ENCODE measurements at places on chromosomes 4 and X. TPM values are rescaled to one million over a fixed set of nuclear protein-coding genes. Genes with fewer than 3 reads are reported as not detected.

The EXOC1 gene
- total RNA-seq, result 31.1 TPM

DNA sequence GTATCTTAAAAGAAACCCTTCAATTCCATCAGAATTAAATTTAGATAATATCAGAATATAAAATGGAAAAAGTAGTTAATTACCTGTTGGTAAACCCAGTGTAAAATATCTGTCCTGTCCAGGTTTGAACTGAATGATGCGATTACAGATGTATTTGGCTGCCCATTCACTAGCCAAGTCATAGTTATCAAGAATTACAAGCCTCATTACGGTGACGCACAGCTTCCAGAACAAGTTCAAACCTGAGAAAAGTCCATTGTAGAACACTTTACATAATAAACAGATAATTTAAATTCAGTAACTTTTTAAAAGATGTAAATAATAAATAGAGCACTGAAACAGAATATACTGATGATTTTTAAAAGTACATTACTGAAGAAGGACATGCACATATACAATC is 4.4 kb downstream of the GNPDA2 start:
- no peak for DNase-seq

DNA sequence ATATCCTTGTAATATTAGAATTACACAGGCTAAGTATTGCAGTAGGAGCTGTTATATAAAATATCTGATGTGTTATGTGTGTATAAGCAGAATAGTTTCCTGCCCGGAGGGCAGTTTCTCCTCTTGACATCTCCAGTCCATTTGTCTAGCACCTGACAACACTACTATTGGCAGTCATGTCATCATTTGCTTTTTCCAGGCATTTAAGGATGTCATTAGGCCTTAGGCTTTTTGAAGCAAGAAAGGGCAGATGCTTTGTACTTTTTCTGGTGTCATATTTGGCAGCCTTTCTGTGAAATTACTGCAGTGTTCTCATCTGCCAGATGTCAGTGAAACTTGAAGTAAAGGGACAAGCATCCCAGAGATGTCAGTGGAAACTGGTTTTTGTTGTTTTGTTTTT is 2017.6 kb upstream of the IGFBP7 start:
- DNase-seq, result no peak

The STAP1 gene
- total RNA-seq, result not detected

The NSG1 gene
- not detected for total RNA-seq

GRCh38 chr4:44446191-44446590 is 2.4 kb downstream of the KCTD8 start:
- DNase-seq, result no peak

- DNase-seq, result peak; percentile 49
Observed at GRCh38 chr4:47562297-47562696, 77.2 kb downstream of the ATP10D start.

GRCh38 chr4:3399277-3400194 is 42.2 kb upstream of the HGFAC start:
- DNase-seq, result peak; percentile 8

DNA sequence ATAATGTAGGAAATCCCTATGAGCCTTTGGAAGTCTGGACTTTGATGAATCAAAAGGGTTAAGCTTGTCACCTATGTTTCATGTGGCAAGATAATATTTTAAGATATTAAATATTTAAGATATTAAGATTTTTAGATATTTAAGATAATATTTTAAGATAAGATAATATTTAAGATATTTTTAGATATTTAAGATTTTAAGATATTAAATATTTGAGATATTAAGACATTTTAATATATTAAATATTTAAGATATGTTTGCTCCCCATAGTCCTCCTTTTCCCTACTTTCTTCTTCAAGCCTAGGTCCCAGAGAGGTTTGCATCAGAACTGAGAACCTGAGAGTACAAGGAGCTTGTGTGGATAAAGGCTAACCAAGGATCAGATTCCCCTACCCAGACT is 478.4 kb upstream of the IGFBP7 start:
- no peak for DNase-seq

The NRK gene
- not detected for total RNA-seq

DNA sequence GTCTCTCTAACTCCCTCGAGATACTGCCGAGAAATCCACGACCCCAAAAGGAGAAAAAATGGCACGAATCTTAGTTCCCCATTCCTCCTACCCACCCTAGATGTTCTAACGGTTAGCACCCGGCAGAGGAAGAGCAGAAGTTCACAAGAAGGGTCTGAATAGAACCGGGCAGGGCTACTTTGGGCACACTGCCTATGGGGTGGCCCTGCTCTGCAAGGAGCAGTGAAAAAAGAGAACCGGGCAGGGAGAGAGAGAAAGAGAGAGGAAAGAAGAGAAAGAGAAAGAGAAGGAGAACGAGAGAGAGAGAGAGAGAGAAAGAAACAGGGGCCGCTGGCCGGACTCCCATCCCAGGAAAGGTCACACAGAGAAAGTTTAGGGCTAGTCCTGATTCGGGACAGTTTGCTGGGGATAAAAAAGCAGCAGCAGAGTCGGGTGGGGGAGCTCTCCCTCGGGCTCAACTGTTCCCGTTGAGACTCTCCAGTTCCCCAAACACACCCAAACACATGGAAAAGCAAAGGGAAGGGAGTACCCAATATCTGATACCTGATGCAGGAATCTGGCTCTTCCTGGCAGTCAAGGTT is 468 bp downstream of the GLA start:
- no peak for DNase-seq

The CXCR3 gene
- total RNA-seq, result not detected

GRCh38 chr4:100644150-100644549 is 126.3 kb upstream of the EMCN start:
- DNase-seq, result no peak

DNA sequence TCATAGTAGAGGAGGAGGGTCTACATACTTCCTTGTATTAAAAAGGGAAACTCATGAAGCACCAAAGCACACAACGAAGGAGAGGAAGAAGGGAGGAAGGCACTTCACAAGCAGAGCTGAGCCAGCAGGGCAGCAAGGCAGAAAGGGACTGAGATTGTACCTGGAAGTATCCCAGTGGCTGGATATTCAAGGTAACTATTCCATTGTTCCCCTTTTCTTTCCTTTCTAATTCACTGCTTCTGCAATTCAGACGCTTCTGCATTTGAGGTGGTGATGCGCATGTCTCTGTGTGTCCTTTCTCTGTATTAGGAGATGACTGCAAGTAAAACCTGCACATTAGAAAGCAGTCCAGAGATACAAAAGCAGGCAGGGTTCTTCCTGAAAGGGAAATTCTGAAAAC is 54.9 kb downstream of the UBQLN2 start:
- DNase-seq, result no peak

GRCh38 chrX:122421434-122422121 is 762.5 kb upstream of the GRIA3 start:
- DNase-seq, result no peak

- DNase-seq, result no peak
Observed at GRCh38 chrX:6732101-6732500, 197.2 kb upstream of the VCX3A start.

- DNase-seq, result no peak
Observed at GRCh38 chr4:43718369-43718768, 730.2 kb downstream of the KCTD8 start.

The SMC1A gene
- 40.6 TPM for total RNA-seq

- no peak for DNase-seq
Observed at GRCh38 chr4:38178392-38178995, 218.3 kb downstream of the PTTG2 start.

DNA sequence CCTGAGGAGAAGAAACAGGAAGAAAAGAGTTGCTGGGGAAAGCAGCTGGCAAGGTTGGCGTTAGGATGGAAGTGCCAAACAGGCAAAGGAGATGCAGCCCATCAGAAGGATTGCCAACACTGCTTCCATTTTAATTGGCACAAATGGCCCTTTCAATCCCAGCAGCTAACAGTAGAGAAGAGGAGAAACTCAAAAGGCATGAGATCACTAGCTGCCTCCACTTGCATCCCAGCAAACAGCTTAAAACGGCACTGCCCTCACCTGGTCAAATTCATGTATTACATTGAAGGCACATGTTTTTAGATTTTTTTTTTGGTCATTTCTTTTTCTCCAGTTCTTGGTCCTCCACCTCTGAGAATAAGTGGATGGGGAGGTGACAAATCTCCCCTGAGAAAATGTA is 14.9 kb upstream of the LOC101059915 start:
- peak; percentile 32 for DNase-seq
